ENCODE measurements at places on chromosomes 13 and 19.

DNA sequence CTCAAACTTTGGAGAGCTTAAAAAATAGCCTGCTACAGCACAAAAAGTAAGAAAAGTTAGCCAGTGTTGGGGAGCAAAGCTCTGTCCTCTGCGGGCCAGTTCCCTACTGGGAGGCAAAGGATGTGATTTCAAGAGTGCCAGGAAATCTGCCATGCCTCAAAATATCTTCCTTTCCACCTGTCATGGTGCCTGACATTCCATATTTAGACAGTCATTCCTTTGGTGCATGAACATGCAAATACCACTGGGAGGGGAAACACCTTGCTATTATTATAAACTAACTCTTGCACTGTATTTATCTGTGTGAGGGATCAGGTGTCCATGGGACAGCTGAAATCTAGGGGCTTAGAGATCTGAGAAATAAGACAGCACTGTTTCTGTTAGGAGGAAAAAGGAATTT, 10.3 kb downstream of the FREM2 start:
- no peak for DNase-seq

DNA sequence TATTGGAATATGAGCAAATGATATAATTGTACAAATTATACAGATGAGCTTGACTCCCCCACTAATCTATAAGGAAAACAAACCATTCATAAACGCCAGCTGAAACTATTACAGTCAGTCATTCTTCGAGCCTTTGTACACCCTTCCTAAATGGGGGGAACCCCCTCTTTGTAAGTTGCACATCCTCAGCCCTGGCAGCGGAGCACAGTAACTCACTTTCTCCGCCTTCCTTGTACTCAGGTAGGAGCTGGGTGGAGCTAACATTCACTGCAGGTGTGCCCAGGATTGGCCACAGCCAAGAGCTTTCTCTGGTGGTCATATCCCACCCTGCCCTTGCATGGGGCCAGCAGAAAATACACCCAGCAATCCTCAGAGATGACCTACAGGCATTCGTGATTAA, 28.6 kb downstream of the PIN1 start:
- DNase-seq: no peak

DNA sequence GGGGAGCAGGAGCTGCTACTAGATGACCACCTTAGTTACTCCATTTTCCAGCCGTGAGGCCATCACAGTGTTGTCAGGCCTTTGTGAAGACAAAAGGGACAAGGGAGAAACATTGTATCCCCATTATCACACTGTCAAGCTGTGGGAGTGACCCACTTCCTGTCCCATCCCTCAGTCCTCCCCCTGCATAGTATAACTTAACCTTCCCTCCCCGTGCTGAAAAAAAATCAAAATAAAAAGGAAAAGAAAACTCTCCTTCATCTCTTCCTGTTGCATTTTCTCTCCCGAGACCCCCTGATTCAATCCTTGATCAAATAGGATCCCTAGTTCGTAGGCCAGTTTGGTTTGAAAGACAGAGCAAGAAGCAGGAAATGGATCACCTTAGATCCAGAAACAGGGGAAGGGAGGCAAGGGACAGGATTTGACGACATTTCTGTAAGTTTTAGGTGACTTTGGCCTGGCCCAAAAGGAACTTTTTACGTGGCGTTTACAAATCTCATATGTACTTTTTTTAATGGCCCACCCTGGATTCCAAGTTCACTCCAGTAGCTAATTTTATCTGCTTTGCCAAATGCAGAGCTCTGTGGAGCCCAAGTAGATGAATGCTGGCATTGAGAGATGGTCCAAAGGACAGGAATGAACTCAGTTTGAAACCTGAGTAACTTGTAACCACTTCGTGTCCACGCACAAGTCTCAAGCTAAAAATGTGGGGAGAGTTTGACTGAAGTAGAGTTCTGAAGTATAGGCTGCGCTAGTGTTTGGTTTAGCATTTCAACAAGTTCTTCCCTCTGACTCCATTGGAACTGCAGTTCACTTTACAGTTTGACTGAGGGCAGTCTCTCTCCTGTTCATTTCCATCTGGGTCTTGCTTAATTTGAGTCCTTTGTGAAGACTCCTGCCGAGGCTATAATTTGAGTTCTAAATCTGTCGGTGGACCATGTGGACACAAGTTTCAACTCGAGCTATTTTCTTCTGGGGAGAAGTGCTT, 16.6 kb upstream of the GATAD2A start:
- no peak for DNase-seq

GRCh38 chr19:55339889-55340783, 460 bp downstream of the KMT5C start:
- peak; percentile 48 for DNase-seq

DNA sequence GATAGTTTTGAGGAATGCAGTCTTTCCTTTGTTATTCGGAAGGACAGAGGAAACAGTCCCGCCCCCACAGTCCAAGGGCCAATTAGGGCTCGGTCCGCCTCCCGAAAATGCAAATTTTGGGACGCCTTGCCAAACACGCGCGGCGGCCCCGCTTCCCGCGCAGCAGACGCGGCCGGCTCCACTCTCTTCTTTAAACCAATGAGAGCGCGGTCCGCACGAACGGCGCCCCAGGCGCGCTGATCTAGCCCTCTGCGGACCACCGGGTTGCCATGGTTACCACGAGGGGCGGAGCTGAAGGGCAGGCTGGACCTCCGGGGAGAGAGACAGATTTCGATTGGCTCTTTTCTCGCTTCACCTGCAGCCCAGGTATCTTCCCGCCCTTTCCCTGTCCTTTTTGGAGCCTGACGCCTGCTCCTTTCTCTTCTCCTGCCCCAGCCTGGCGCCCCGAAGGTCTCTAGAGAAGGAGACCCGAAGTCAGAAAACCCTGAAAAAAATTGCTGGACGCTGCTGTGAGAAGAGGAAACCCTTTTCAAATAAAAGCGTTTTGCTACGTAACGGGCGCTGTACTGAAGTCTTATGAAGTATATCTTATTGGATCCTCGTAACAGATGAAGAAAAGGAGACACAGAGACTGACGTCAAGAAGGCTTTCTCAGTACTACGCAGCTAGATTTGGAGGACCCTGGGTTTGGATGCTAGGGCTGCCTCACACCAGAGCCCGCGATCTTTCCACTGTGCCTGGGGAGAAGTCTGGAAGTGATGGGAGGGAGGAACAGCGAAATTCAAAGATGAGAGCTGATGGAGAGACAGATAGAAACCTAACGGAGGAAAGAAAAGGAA, 2.0 kb downstream of the PTH2 start:
- peak; percentile 69 for DNase-seq

DNA sequence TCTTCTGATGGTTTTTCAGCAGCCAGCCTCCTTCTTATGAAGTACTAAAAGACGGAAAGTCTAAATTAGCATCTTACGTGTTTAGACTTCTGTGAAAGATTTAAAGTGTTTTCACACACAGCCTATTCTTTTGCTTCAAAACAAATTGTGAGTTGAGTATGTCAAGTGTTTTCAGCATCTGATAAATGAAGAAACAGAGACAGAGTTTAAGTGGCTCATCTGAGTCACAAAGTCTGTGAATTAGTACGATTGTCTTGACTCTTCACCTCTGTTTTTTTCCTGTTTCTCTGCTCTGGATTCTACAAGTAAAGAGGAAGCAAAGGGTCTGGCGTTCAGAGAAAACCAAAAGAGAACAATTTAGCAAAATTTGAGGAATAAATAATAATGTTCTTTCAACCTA, 116.4 kb downstream of the FRY start:
- no peak for DNase-seq

DNA sequence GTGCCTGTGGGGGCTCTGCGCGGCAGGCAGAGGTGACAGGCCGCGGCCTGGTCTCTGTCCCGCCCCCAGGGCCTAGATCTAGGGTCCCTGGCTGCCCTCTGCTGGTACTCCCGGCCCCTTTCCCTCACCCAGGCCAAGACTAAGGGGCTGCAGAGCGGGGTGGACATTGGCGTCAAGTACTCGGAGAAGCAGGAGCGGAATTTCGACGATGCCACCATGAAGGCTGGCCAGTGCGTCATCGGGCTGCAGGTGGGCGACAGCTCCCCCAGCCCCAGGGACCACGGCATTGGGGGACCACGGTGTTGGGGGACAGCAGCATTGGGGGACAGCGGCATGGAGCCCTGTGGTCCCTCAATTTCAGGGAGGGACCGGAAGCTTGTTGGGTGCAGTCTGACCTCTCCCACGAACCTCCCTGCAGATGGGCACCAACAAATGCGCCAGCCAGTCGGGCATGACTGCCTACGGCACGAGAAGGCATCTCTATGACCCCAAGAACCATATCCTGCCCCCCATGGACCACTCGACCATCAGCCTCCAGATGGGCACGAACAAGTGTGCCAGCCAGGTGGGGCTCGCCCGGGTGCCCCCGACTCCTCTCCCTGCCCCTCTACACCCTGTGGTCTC, 3.8 kb upstream of the ABCA7 start:
- DNase-seq: no peak

DNA sequence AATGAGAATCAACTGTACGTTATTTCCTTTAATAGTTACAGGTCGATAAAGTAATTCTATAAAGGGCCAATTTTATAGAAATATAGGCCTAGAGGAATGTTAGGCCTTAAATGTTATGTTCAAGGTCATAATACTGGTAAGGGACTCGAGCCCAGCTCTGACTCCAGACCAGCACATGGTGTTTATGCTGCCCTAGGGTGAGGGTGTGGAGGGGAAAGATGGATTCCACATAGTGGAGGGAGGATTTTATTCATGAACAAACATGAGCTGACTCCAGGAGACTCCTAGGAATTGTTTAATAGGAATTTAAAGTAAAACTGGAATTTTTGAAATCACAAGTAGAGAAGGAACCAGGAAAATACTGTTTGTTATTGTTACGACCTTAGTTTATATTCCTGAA, 139.9 kb downstream of the LACC1 start:
- DNase-seq: no peak

- DNase-seq: peak; percentile 75
Observed at GRCh38 chr19:6632002-6632621, 37.8 kb downstream of the TNFSF14 start.

DNA sequence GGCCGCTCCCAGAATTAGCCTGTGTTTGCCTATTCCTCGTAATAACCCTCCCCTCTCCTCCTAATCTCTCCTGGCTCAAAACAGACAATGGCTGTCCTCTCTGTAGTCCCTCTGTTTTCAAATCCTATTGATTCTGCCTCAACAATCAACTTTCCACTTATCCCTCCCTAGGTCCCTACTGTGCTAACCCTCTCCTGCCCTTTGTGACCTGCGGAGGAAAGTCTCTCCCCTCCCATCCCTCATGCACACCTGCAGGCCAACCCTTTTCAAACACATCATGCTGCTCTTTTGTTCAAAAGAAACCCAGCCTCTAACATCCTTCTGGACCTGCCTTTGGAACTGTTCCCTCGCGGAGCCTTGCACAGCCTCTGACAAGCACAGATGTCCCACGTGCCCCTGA, 37.3 kb downstream of the CILP2 start:
- no peak for DNase-seq

DNA sequence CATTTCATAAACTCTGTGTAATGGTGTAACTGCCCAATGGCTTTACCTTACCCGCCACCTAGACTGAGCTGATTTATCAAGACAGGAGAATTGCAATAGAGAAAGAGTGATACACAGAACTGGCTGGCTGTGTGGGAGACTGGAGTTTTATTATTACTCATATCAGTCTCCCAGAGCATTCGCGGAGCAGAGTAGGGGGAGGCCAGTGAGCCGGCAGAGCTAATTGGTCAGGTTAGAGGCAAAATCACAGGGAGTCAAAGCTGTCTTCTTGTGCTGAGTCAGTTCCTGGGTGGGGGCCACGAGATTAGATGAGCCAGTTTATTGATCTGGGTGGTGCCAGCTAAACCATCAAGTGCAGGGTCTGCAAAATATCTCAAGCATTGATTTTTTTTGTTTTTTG, 23.4 kb upstream of the SLITRK1 start:
- DNase-seq: no peak

GRCh38 chr13:52809310-52809769, 39.1 kb downstream of the PCDH8 start:
- peak; percentile 57 for DNase-seq

GRCh38 chr19:51507192-51507591, 5.6 kb upstream of the SIGLEC12 start:
- DNase-seq: no peak

- no peak for DNase-seq
Observed at GRCh38 chr13:68026077-68026476, 795.9 kb upstream of the PCDH9 start.

DNA sequence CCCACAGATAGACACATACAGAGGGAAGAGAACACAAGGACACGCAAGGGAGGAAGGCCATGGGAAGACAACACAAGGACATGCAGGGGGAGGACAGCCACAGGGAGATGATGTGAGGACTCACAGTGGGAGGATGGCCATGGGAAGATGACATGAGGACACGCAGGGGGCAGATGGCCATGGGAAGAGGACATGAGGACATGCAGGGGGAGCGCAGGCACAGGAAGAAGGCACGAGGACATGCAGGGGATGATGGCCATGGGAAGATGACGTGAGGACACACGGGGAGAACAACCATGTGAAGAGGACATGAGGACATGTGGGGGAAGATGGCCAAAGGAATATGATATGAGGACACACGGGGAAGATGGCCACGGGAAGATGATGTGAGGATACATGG, 84.7 kb downstream of the UQCRFS1 start:
- no peak for DNase-seq

DNA sequence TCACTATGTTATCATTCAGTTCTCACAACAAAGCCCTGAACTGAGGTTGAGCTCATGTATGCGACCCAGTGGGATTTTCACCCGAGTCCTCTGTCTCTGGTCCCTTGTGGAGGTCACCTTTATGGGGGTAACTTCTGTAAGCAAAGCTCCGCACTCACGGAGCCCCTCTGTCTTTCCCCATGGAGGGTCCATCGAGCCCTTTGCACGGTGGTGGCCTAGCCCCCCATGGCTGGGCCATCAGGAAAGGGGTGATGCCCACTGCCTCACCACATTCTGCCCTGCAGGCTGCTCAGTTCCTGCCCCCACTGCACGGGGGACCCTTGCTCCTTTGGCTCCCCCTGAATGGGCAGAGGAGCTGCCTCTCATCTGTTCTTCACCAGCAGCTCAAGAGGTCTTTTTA, 39.6 kb downstream of the CHST8 start:
- DNase-seq: no peak

DNA sequence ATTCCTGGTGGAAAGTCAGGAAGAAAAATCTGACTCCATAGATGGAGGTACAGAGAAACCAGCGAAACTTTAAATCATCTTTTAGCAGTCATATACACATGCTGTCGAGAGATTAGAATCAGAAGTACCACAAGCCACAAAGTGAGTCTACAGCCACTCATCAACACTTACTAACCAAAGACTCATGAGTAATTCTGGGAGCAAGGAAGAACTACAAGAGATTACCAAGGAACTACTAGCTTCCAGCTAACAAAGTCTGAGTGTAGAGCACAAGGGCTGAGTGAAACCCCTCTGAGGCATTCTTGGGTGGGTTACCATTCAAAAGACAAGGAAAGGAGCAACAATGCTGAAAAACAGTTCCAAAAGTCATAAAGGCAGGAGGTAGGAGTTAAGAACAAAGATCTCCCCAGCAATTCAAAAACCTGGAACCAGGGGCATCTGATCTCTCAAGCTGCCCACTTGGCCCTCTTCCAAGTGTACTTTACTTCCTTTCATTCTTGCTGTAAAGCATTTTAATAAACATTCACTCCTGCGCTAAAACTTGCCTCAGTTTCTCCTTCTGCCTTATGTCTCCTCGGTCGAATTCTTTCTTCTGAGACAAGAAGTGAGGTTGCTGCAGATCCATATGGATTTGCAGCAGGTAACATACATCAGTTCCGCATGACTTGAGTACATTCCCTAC, 13.0 kb downstream of the RBM26 start:
- no peak for DNase-seq

Data from right forelimb (tissue), 1 donor.